ENCODE measurements at places on chromosomes 11 and 22.

- no peak for DNase-seq
Measured at GRCh38 chr22:17418890-17419324, 49.6 kb downstream of the CECR2 start.

DNA sequence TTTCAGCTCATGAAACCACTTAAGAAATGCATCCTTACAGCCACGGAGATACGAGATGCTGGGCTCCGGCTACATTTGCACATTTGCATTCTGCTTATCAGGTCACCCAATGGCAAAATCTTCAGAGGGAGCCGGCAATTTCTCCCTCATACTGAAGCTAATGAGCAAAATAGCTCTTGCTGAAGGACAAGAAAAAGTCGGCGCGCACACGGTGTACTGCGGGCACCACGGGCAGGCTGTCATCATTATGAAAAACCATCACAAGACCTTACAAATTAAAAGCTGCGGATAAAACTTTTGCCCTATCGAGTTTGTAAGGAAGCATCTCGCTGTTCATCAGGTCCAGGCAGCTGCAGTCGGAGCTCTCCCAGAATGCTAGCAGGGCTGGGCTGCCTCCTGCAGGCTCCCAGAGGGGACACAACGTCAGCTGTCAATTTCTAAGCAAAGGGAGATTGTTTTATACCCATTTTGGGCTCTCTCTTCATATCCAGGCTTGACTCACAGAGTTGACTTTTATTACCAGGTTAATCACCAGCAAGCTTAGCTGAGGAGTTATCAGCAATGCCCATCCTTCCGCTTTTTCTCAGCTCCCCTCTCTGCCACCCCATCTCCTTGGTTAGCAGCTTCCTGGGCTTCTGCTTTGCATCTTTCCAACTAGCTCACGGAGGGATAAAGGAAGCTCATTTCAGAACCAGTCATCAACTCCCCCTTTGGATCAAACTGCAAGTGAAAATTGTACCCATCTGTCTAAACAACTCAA is 375.1 kb downstream of the OPCML start:
- no peak for DNase-seq

GRCh38 chr11:23079382-23079813 is 219.1 kb upstream of the CCDC179 start:
- DNase-seq = peak; percentile 57

DNA sequence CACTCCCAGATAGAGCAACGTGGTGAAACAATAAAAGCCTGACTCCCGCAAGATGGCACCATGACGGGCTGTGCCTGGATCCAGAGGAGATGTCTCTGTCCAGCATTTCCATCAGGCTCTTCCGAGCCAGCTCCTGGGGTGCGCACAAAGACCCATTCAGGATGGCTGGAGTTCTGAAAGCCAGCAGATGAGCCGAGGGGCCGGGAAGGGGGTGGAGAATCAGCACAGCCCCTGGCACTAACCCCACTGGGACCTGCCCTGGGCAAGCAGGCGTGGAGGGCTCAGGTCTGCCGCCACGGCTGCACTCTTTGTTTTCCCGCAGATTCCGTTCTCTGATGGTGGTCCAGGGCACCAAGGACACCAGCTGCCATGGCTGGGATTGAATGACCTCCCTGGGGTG is 97.2 kb upstream of the BLID start:
- no peak for DNase-seq

GRCh38 chr11:19800714-19801519 is 88.3 kb downstream of the NAV2 start:
- DNase-seq = no peak

DNA sequence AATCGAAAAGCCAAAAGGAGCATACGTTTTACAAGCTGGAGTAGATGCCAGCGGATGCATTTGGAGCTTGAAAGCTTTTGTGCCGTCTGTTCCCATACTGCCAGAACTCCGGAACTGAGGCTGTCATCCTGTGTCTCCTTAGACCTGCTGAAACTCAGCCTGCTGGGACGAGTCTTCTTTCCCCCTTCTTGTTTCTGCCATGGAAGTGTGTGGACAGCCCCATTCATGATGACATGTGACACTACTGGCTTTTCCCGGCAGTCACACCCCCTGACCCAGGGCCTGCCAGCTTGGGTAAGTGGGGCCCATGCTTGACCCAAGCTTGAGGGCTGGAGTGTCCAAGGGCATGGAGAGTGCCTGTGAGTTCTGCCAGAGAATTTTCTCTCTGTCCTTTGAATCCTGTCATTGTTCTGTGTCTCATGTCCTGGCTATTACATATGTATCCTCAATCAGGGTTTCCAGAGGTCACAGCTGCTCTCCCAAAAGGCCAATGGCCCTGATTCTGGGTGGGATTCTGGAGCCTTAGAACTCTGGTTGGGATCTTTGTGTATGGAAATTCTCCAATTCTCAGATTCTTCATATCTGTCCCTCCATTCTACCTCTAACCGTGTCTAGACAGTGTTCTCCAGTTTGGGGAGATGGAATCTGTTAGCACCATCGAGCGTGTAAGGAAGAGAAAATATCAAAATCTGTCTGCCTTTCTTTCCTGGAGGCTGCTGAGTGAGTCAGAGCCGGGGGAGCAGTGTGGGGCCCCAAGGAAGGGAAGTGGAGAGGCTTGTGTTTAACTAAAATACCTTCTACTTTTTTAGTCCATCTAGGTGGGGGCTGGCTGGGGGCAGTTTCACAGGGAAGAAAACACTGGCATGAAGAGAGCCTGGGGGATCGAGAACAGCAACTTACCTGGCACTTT is 73.2 kb downstream of the KIAA1671 start:
- DNase-seq = no peak

DNA sequence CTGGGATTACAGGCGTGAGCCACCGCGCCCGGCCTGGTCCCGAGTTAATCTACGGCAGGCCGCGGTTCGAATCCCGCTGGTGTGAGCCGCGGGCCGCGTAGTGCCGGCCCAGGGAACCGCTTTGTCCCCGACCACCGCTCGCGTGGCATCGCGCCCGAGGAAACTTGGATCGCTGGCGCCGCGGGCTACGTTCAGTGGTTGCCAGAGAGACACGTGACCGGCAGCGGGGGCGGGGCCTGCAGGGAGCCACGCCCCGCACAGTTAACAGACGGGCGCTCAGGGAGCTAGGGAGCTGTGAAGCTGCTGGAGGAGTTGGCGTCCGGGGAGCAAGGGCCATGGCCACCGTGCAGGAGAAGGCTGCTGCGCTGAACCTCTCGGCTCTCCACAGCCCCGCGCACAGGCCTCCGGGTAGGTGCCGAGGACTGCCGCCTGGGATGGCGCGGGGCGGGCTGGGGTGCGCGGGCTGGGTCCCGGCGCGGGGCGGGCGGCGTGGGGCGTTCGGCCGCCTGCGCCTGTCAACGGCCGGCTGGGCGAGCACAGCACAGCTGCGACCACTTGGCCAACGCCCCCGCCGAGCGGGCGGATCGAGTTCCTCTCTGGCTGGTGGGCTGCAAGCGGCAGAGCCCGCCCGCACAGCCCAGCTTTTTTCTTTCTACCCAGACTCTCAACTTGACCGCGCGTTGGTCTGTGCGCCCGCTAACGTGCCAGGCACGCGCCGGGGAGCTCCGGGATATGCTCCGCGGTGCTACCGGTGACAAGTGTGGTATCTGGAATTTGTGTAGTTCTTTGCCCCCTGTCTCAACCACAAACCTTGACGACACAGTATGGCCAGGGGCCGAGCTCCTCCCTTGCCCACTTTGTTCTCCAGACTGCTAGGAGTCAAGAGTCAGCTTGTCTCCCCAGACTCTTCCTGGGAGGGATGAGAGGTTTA is at the start of gene DEPDC7:
Gene DEPDC7, plus strand, starts transcription at position 258 of the 931 bp plus-strand sequence. Its CDS starts 78 bp downstream, at position 336.
- peak; percentile 89 for DNase-seq

- DNase-seq = no peak
Measured at GRCh38 chr22:47056361-47056760, 293.9 kb downstream of the TBC1D22A start.

DNA sequence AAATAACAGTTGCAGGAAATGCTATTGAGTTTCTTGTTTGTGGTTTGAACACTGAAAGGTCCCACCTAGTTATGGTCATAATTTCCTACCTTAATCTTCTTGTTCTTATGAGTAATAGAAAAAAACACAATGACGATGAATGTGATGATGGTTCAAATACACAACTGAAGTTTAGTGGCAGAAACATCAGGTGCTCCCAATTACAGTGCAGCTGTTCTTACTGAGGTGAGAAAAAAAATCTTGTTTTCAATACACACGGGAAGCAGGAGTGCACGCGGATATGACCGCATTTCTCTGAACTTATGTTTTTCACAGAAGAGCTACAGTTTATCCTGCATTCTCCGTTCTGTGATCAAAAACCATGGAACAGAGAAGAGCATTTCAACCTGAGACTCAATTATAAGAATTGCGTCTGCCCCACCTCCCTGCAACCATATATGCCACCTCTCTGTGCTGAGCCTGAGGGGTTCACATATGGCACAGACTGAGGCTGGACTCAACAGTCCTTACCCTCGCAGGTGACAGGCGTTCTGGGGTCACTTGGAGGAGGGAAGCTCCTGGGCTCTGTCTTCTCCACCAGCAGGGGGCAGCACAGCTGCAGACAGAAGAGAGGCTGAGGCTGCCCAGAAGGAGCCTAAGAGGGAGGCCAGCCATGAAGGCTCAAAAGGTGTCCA is 99.7 kb upstream of the IGLL5 start:
- peak; percentile 38 for DNase-seq

DNA sequence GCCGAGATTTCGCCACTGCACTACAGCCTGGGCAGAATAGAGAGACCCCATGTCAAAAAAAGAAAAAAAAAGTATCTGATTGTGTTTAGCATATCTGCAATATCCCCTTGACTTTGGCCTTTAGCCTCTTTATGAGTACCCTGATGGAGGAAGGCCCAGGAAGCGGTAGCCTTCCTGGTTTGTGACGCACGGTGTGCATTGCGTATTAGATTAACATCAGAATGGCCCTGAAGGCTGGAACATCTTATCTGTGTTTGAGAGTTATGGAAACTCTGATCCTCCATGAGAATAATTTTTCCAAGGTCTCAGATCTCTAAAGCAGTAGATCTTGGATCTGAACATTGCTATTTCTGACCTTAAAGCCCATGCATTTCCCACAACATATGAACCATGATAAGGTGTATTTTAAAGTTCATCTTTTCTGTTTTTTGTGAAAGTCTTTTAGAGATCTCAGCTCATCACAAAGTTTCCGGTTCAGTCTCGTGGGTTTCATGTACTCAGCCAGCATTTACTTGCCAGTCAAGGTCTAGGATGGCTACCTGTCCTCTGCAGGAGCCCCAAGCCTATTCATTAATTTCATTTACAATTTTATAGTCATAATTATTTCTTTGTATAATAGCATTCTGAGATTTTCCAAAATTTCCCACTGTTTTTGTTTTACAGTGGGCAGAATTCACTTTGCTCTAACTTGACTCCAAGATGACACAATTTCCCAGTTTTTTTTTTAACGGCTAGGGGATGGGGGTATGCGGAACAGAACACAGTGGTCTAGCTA is 605 bp upstream of the FDX1 start:
- no peak for DNase-seq

DNA sequence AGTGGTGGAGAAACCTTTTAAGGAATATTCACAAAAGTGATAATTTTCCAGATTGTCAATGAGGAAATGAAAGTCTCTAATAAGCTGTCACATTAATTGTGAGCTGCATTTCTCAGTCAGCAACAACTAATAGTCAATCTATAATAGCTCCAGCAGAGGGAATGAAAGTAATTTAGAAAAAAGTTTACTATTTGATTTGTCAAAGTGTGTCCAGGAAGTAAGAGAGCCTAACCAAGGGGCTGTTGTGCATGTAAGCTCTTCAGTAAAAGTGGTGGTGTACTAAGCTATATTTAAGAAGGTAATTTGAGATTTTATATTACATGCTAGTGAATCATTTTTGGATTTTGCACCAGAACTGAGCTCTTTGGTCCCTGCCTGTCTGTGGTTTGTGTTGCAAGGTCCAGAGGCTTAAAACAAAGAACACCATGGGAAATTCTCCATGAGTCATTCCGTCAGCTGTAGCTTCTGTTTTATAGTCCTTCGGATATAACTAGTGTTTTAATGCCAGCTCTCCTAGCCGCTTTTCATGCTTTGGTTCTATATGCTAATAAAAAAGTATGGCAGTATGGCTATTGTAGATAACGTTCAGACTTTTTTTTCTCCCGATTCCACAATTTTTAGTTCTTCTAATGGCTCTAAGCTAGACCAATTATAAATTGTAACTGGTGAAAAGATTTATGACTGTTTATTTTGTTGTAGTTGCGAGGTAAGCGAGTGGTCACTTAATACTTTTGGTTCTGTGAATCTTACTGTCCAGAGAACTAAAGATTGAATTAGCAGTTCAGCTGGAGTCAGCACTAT is 64.6 kb downstream of the ARHGEF12 start:
- peak; percentile 99 for DNase-seq

- no peak for DNase-seq
Measured at GRCh38 chr22:30891781-30892180, 76.8 kb downstream of the MORC2 start.

DNA sequence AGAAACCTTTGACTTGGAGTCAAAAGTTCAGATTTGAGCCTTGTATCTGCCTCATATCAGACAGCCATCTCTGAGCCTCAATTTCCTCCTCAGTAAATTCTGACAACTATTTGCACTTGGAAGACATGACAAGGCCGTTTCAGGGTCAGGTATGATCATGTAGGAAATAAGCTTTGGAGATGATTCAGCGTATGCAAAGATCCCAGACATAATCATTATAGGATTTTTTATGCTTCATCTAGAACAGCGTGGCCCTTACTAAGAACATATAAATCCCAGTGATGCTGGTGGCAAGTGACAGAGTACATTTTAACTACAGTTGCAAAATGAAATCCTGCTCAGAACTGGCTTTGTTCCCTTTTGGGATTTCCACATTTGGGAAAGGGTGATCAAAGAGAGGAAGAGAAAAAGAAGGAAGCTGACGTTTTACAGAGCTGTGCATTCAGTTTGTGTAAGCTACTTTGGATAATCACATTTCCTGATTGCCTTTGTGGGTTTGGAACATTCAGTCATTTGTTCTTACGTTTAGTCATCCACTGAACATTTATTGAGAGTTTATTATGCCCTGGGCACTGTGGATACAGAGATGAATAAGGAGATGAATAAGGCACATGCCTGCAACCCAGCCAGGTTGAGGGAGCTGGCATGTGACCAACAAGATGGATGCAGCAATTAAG is 81.9 kb upstream of the HEPHL1 start:
- no peak for DNase-seq

- peak; percentile 9 for DNase-seq
Measured at GRCh38 chr11:43685440-43685839, 4.9 kb downstream of the HSD17B12 start.

GRCh38 chr11:24005202-24005876 is 491.5 kb upstream of the LUZP2 start:
- DNase-seq = no peak

DNA sequence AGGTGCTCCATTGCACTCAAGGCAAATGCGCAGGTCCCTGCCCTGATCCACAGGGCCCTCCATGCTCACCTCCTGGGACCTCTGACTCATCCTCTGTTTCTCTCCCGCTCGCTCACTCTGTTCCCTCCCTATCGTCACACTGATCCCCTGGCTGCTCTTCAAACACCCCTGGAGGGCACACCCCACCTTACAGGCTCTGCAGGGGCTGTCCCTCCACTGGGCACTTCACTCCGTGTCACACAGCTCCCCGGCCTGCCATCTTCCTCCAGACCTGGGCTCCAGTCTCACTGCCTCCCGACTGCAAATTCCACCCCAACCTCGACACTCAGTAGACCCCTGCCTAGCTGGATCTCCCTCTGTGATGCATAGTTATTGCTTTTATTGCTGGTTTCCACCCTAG is 91.5 kb upstream of the PRDM11 start:
- DNase-seq = no peak

GRCh38 chr11:115527534-115528125 is 23.4 kb upstream of the CADM1 start:
- DNase-seq = no peak
